ENCODE measurements at places on chromosomes 11 and 22.

DNA sequence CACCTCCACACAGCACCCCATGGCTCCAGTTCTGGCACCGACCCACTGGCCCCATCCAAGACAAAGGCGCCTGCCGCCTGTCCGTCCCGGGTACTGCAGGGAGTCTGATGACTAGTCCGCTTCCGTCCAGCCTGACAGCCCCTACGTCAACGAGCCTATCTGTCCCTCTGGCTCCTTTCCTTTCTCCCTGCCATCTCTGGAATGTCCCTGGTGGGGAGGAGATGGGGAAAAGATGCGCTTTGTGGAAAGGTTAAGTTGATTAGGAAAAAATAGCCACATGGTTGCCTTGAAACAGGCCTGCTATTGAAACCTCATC lies 10.4 kb downstream of the PDGFB start:
- DNase-seq: no peak

GRCh38 chr11:38252620-38253019 lies 1654.6 kb upstream of the RAG2 start:
- DNase-seq: no peak

- DNase-seq: no peak
Measured at GRCh38 chr11:5603326-5603725, 6.9 kb downstream of the TRIM6 start.

DNA sequence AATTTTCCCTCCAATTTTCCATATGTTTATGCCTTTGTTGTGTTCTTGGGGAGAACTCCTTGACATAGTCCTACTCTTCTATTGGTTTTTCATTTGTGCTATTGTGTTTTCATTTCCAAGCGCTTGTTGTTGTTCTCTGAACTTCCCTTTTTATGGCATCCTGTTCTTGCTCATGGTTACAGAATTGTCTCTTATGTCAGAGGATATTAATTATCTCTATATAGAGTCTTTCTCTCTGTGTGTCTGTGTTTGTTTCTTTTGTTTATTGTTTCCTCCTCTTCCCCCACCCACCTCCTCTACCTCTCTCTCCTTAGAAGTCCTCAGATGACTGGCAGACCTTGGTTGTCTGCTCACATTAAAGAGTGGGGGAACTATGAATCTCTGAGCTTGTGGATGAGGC lies 69.9 kb downstream of the HORMAD2 start:
- no peak for DNase-seq

DNA sequence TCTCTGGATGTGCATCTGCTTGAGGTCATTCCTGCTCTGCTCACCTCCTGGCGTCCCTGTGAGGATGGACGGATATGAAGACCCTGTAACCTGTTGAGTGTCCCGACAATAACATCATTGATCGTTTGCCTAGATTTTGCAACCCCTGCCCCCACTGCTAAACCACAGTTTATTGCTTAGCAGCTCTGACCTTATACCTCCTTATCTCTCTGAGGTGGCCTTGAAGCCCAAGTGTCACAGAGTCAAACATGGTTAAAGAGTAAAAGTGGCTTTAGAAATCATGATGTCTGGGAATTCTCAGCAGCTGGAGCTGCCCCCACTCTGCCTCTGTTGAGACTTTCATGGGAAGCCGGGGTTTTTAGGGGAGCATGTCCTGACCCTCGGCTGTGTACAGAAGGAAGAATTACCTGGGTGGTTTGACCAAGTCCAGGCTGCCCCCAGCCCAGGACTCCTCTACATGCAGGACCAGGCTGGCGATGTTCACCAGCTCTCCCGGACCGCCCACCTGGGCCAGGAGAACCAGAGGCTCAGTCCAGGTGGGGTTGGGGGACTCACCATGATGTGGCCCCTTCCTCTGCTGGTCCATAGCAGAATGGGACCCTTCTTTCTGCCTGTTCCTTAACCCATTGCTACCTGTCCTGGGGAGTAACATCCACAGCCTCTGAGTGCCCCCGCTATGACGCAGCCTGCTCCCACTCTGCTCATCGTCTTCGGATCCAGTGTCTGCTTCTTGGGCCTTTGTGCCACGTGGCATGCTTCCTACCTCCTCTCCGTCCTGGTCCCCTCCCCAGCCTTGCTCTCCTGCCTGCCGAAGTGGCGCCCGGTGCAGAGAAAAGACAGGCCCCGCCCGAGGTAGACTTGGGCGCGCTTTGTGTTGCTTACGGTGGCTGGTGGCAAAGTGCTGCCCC lies 33.4 kb upstream of the FTH1 start:
- DNase-seq: no peak

DNA sequence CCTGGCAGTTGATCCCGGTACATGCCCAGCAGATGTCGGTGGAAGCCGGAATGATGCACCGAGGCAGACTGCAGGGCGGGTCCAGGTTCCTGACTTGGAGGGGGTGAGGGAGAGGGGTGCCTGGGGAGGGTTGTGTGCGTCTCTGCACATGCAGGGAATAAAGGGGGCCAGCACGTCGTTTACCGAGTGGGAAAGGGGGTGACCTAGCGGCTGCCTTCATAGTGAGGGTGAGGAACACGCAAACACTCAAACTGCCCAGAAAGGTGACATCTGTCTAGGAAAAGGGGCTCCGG lies 801.7 kb downstream of the TBC1D22A start:
- DNase-seq: no peak

DNA sequence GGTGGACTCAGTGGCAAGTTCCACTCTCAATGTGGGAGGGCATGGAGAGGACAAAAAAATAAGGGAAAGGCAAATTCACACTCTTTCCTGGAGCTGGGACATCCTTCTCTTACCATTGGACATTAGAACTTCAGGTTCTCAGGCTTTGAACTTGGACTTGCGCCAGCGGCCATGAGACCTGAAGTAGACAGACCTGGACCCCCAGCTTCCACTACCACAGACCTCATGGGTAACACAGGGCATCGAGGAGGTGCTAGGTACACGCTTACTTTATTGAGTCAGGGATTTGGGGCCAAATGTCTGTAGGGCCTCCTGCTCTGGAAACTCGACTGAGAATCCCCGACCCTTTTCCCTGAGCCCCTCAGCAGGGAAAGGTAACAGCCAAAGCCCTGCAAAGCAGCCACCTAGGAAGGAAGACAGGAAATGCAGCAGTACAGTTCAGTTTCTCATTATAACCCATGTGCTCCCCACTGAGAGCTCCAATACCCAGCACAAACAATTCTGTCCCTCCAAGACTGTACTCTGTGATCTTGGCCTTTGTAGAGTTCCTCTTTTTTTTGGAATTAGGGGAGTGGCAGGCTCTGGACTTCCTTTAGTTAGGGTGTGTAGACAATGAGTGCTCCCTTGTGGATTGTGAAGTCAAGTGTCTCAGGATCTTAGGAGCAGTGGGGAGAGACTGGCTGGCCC lies 5.7 kb downstream of the CHRNA10 start:
- no peak for DNase-seq

Data from EL (cell line).